ENCODE measurements at places on chromosomes 12 and 14.

DNA sequence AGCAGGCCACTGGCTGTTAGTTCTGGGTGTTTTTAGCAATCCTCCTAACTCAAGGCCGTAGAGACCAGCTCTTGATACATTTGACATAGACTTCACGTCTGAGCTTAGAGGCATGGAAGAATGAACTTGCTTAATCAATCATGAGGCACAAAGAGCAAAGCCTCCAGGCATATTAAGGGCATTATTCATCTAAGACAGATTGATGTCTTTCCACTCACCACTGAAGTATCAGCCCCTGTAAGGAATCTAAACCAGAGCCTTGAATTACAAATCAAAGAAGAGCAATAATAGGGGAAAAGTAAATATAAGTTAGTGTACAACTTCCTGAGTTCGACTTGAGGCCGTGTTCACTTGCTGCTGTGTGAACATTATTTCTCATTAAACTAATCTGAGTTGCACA is 1470.7 kb downstream of the AACS start:
- no peak for DNase-seq

DNA sequence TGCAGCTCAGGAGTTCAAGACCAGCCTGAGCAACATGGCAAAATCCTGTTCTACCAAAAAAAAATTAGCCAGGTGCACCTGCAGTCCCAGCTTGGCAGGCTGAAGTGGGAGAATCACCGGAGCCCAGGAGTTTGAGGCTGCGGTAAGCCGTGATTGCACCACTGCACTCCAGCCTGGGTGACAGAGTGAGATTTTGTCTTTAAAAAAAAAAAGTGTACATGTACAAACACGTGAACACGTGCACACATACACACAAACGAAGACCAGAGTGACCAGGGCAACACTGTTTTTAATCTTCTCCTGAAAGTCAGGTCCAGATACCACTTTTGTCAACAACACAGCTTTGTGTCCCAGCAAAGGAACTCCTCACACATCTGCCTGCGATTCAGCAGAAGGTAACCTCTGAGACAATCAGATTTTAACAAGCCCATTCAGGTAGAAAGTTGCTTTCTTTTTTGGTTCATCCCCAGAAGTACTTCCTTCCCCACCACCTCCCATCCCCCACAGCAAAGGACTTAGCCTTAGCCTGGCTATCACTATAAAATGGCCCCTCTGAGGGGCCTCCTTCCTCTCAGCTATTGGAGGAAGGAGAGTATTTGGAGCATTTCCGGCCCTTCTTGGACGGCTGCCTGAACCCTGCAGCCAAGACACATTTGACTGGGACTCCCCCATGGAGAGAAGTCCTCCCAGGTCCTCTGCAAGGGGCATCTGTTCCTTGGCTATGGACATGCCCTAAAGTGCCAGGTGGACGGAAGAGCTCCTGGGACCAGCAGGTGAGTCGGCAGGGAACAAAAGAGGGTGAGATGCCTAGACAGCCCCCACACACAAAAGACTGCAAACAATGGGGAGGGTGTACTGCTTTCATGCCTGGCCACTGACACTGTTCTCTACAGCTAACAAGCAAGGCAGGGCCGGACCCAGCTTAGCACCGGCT is 9.8 kb downstream of the CTDSP2 start:
- peak; percentile 70 for DNase-seq

GRCh38 chr12:21718403-21718802 is 56.1 kb downstream of the KCNJ8 start:
- DNase-seq, result no peak

DNA sequence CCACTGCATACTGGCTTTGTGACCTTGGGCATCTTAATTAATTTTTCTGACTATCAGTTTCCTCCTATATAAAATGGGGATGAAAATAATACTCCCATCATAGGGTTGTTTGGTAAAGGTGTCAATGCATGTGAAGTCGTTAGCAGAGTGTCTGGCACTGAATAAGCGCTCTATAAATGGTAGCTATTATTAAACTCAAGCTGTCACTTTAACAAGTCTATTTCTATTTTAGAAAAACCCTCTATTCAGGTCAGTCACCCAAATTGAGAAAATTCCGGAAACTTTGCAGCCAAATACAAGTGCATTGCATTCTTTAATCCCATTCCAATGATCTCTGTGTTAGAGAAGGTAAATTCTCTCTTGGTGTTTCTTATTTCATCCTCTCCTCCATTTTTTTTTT is 363.1 kb downstream of the SYT1 start:
- no peak for DNase-seq

- DNase-seq, result no peak
These were observed 23.8 kb upstream of the CATSPERB start for GRCh38 chr14:91755570-91756295.

- no peak for DNase-seq
These were observed 8.4 kb downstream of the B4GALNT1 start for GRCh38 chr12:57624441-57625220.

DNA sequence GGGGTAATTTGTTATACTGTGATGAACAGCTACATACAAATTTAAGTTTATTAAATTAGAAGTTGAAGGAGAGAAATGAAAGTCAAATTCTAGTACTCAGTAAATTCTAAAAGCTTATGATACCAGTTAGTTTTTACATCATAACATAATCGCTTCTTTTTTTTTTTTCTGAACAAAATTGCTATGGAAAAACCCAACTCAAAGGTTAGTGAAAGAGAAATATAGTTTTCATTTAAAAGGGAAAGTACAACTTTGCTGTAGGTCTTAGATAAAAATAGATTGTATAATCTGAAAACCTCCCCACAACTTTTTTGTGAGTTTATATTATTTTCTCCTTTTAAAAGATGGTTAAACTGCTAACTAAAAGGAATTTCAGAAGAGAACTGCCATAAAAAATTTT is 53.7 kb upstream of the LRRK2 start:
- DNase-seq, result no peak

GRCh38 chr14:88297306-88297705 is 25.8 kb downstream of the KCNK10 start:
- DNase-seq, result no peak

DNA sequence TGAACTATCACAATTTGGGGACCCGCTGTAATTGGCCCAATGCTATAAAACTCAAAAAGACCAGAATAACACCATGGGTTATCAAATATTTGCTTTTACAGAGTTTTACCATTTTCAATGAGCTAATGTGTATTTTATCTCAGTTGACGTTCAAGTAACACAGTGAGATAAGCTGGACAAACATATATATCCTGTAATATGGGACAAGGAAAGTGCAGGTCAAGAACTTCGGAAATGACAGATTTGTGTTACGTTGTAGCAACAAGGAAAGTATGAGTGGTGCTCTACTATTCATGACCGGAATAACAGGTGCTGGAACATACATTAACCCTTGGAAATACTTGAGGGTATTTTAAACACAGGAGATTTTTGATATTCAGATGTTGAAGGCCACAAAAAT is 566.4 kb upstream of the FLRT2 start:
- DNase-seq, result no peak

GRCh38 chr12:122137229-122137628 is 36.8 kb downstream of the IL31 start:
- DNase-seq, result no peak

GRCh38 chr12:96020314-96021003 is 14.9 kb downstream of the LTA4H start:
- no peak for DNase-seq

DNA sequence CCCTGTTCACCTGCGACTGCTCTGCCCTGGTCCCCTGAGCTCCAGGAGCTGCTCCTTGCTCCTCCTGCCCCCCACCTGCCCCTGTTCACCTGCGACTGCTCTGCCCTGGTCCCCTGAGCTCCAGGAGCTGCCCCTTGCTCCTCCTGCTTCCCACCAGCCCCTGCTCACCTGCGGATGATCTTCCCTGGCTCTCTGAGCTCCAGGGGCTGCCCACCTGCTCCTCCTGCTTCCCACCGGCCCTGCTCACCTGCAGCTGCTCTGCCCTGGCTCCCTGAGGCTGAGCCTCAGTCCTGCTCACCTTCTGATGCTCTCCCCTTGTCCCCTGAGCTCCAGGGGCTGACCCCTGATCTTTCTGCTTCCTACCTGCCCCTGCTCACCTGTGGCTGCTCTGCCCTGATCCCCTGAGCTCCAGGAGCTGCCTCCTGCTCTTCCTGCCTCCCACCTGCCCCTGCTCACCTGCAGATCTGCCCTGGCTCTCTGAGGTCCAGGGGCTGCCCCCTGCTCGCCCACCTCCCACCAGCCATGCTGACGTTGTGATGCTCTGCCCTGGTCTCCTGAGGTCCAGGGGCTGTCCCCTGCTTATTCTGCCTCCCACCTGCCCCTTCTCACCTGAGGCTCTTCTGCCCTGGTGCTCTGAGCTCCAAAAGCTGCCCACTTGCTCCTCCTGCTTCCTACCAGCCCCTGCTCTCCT is 219.2 kb downstream of the TMEM121 start:
- no peak for DNase-seq

GRCh38 chr12:72270961-72271360 is 1.2 kb upstream of the TRHDE start:
- DNase-seq, result no peak

GRCh38 chr14:52790756-52791222 is 618 bp downstream of the GNPNAT1 start:
- DNase-seq, result no peak

- no peak for DNase-seq
These were observed 42.1 kb downstream of the ATL1 start for GRCh38 chr14:50602035-50602434.

- peak; percentile 53 for DNase-seq
These were observed 124.8 kb downstream of the SAMD4A start for GRCh38 chr14:54691525-54692283.

- no peak for DNase-seq
These were observed 37.5 kb upstream of the CORO1C start for GRCh38 chr12:108768591-108769500.

GRCh38 chr14:99420711-99421110 is 59.9 kb downstream of the SETD3 start:
- no peak for DNase-seq

DNA sequence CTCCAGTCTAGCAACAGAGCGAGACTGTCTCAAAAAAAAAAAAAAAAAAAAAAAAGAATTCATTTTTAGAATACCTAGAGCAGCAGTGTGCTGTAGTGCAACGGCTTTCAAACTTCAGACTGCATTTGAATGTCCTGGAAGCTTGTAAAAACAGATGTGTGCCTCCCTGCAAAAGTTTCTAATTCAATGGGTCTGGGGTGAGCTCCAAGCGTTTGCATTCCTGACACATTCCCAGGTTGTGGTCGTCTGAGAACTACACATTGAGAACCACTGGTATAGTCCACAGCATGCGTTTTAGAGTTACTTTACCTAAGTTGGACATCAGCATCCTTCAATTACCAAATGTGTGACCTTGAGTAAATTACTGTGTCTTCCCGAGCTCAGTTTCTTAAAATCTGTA is 816.8 kb downstream of the NRXN3 start:
- no peak for DNase-seq

DNA sequence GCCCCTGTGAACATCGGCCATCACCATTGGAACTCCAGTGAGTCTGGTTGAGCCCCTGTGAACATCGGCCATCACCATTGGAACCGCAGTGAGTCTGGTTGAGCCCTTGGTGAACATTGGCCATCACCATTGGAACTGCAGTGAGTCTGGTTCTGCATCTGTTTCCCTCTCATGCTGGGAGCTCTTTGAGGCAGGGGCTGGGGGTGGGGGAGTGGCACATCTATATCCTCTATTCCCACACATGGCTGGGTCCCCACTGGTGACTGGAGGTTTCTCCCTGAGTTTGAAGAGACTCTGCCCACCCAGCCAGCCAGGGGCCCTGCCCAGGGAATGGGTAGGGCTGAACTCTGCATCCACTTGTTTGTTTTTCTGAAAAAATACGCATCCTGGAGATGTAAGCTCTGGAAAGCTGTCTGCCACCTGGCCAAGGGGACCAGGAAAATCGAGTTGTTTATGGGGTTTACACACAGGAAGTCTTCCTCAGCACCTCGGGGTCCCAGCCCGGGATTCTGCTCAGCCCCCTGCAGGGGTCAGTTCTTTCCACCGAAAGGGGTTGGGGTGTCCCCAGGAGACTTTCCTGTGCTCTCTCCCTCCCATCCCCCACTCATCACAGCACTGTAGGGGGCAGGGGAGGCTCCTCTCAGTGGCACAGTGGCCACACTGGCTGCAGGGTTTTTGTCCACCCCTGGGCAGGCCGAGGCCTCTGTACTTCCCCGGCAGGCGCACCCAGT is 170.5 kb upstream of the GSC start:
- DNase-seq, result no peak

- no peak for DNase-seq
These were observed 238.8 kb downstream of the PPFIA2 start for GRCh38 chr12:81520064-81520945.

DNA sequence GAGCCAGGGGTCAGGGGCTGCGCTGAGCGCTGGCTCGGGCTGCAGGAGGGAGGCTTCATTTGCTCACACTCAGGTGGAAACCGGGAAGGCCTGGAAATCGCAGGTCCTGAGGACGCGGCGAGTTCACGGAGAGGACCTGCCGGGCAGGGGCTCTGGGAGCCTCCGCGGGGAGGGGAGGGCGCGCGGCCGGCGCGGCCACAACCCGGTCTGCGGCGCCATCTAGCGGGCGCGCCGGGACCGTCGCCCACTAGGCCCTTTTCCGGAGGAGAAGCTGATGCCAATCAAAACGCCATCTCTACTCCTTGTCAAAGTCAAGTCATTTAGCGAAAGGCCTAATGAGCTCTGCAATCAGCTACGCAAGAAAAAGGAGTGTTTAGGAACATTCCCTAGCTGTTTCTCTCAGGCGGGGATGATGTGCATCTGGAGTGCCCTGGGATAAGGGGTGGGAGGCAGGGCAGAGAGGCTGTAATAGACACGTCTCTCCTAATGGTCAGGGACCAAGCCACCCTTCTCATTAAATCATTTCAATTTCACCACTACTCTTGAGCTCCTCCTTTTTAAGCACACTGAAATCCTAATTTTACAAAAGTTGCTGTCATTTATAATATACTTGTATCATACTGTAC is 885.8 kb upstream of the TMEM132C start:
- DNase-seq, result peak; percentile 40

GRCh38 chr12:118830296-118830695 is 151.0 kb upstream of the SRRM4 start:
- no peak for DNase-seq

DNA sequence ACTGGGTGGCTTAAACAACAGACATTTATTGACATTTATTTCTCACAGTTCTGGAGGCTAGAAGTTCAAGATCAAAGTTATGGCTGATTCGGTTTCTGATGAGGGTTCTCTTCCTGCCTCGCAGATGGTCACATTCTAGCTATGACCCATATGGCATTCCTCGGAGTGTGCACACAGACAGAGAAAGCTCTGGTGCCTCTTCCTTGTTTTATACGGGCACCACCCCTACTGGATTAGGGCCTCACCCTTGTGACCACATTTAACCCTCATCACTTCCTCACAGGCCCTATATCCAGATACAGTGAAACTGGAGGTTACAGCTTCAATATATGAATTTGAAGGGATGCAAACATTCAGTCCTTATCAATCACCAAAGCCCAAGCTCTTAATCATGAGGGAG is 77.0 kb upstream of the OVCH1 start:
- DNase-seq, result no peak

DNA sequence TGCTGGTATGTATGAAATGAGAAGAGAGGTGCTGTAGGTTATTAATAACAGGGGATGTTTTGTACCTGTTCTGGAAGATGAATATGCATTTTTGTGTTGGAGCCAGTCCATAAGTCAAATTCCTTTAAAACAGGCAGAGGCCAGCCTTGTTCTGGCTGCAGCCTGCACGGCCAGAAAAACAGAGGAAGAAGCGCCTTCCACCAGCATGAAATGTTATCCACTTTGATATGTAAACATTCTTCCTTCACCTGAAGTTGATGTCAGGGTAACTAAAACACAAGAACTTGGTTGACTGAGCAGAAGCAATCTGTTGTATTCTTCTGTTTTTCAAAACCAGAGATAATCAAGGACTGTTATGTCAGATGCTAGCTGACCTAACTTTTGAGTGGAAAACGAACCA is 237.9 kb upstream of the PLEKHG7 start:
- no peak for DNase-seq

- DNase-seq, result no peak
These were observed 317.6 kb downstream of the SOX5 start for GRCh38 chr12:23631786-23632377.

Measured in activated CD8-positive, alpha-beta T cell treated with anti-CD3 and anti-CD28 coated beads, Interleukin-2, amount 10 ng/mL, durations not matched to agents 7 days and 5 days (primary cell).